ENCODE measurements at places on chromosomes 3 and 15.

DNA sequence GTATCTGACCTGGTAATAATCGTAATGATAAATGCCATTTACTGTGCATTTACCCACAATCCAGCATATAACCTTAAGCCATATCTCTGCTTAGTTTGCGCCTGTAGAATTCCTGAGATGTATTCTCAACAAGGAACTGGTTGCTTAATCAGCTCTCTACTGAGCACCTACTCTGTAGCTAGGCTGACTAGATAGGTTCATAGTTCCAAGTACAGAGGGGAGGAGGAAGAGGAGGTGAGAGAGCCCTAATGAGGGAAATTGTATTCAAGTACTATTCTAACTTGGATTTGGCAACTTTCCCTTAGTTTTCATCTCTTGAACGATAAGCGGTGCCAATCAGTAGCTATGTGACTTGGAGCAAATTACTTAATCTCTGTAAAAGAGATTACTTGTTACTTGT, 5.6 kb upstream of the AKAP13 start:
- no peak for DNase-seq

DNA sequence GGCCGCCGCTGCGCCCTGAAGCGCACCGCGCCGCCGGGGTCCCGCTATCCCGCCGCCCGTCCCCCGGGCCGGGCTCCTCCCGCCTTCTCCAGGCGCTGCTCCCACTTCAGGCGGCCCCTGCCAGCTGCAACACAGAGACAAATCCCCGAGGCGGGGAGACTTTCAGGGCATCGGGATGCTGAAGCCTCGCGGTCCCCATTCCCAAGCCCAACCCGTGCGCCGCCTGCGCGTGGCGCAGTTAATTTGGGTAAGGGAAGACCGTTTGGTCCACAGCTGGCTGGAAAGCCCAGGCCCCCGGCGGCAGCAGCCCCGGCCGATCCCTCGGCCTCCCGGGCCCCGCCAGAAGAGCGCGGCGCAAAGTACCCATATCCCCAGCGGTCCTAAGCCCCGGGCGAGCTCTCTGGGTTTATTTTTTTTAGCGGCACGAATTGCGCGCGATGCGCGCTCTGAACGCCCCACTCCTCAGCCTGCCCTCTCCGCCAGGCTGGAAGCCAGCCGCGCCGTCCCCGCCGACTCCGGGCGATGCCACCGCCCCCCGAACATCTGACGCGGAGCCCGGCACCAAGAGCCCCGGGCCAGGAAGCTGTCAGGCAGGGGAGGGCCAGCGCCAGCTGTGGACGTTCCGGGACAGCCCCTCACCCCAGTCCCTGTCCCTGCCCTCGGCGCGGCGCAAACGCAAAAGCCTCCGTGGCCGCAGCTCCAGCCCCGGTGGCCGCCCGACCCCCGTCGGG, 517 bp downstream of the FBN1 start:
- no peak for DNase-seq

DNA sequence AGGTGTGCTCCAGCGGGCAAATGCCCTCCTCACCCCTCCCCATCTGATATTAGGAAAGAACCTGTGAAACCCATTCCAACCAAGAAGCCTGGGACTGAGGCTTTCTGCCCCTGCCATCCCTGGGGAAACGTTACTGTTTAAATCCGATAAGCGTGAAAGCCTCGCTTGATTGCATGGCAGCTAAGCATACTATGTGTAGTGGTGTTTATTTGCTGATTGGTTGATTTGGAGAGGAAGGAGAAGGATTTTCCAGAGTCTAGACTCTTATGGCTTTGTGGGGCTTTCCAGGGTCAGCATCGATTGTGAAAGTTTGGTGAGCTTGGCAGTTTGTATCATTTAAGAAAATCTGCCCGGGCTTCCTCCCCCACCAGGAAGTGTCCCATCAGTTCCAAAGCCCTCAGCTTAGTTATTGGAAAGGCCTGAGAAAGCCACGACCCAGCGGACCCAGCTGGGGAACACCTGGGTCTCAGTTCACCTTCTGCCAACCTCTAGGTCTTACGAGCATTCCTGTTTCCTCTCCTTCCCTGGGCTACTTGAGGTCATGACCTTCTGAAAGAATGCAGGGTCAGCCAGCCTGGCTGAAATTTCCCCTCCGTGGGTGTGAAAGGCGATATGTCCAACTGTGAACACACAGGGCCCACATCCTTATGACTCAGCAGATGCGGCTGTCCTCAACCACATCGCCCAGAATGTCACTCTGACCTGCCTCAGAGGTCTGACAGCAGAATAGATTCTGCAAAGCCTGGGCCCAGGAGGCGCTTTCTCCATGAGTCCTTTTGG, 62.8 kb upstream of the HERC1 start:
- DNase-seq: peak; percentile 37

DNA sequence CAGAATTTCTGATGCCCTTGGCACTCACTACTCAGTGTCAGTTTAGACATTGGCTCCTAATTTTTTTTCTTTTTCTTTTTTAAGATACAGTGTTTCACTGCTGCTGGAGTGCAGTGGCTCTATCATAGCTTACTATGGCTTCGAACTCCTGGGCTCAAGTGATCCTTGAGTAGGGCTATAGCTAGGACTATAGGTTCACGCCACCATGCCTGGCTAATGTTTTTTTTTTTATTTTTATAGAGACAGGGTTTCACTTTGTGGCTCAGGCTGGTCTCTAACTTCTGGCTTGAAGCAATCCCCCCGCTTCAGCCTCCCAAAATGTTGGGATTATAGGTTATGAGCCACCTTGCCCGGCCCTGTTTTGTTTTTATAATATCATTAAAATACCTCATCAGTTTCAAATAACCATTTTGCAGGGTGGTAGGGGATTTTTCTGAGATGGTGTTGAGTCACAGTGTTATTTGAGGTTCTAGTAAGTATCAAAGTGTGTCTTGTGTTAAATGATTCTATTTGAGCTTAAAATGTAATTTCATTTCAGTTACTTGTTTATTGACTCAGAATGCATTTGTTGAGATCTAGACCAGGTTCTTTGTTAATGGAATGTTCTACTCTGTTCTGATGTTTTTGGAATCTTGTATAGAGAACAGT, 7.0 kb downstream of the FNDC3B start:
- DNase-seq: no peak

DNA sequence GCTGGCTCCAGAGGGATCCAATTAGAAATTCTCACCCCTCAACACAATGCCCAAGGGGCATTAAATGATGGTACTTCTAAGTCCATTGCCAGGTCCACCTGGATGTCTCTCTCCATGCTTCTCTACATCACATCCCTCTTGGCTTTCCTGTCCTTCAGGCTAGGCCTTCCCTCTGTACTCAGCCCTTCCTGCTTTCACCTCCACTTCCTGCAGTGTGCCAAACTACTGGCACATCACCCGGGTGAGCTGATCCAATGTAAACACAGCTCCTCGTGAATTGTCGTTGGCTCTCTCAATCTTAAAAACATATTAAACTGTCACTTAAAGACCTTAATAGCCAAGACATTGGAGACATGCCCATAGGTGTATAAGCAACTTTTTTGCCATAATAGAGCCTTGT, 4.0 kb downstream of the LMCD1 start:
- DNase-seq: no peak

- DNase-seq: no peak
Observed at GRCh38 chr3:194739498-194740284, 54.0 kb downstream of the FAM43A start.

DNA sequence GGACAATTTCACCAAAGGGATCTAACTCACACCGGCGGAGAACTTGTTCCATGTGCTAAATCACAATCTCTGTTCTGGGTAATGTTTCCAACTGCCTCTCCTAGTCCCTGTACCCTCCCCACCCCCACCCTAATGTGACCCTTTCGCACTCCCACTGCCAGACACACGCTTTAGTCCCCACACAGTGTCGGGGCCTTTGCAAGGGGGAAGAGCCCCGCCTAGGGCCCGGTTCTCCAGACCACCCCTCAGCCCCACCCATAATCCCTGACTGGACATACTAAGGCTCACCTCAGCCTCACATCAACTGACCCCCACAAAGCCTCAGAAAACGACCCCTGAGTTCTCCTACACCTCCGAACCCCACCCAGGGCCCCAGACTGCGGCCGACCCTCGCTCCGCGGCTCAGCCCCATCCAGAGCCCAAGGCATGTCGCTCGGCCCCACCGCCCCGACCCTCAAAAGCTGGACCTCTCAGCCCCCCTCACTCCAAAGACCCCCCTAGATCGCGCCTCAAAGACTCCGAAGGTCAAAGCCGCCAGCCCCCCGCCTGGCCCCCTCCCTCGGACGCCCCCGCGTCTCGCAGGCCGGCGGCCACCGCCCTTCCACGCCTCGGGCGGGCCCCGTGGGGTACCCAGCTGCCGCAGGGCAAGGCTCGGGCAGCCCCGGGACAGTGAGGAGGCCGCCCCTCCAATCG, 72.0 kb upstream of the MAP4 start:
- no peak for DNase-seq

DNA sequence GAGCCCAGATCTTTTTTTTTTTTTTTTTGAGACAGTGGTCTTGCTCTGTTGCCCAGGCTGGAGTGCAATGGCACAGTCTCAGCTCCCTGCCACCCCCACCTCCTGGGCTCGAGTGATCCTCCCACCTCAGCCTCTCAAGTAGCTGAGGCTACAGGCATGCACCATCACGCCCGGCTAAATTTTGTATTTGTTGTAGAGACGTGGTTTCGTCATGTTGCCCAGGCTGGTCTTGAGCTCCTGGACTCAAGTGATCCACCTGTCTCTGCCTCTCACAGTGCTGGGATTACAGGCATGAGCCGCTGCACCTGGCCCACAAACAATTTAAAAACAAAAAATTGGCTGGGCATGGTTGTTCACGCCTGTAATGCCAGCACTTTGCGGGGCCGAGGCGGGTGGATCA, 22.6 kb upstream of the SLC6A6 start:
- no peak for DNase-seq

DNA sequence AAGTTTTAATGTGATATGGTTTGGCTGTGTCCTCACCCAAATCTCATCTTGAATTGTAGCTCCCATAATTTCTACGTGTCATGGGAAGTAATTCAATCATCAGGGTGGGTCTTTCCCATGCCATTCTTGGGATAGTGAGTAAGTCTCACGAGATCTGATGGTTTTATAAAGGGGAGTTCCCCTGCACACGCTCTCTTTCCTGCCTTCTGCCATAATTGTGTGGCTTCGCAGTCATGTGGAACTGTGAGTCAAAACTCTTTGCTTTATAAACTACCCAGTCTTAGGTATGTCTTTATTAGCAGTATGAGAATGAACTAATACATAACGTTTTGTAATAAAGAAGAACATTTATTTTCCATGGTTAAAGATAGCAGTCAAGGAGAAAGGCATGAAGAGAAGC, 39.2 kb upstream of the GOLIM4 start:
- no peak for DNase-seq

GRCh38 chr15:90583471-90584252, 53.9 kb downstream of the CRTC3 start:
- DNase-seq: no peak

GRCh38 chr3:70360979-70361760, 48.7 kb upstream of the MDFIC2 start:
- DNase-seq: no peak

DNA sequence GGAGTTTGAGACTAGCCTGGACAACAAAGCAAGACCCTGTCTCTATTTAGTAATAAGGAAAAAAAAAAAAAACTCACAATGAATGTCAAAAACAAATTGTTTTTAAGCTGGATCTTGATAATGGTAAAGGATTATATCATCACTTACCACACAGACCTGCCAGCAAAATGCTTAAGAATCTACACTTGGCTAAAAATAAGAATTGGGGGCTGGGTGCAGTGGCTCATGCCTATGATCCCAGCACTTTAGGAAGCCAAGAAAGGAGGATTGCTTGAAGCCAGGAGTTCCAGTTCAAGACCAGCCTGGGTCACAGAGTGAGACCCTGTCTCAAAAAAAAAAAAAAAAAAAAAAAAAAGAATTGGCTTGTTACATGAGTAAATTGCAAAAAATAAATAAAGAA, 31.0 kb downstream of the ACAP2 start:
- peak; percentile 25 for DNase-seq

- peak; percentile 80 for DNase-seq
Observed at GRCh38 chr3:12227833-12228232, 61.0 kb upstream of the PPARG start.

GRCh38 chr3:135500034-135500433, 465.5 kb upstream of the PPP2R3A start:
- no peak for DNase-seq

GRCh38 chr15:58755956-58756355, 6.4 kb upstream of the ADAM10 start:
- DNase-seq: no peak

DNA sequence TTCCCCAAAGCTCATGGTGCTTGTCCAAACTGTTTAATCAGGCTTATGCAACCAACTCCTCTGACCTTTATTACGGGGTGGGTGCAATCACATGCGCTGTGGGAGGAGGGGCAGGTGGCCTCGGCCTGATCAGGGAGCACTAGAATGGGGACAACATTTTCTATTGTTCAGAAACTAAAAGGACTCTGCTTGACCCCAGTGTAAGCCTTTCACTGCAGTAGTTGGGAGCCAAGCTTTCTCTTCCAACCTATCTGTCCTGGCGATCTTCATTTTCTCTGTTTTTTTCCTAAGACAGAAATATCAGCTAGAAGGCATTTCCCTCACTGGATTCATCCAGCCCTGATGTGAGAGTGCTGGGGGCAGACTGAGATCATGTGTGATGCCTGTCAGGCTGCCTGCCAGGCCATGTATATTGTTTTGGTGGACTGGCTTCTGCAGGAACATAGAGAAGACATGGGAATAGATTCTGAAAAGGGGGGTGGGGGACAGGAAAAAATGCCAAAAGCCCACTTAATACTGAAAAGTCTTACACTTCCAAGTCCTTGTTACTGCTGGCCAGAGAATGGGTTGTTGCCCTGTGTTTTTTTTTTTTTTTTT, 627.0 kb upstream of the TBL1XR1 start:
- DNase-seq: peak; percentile 65

DNA sequence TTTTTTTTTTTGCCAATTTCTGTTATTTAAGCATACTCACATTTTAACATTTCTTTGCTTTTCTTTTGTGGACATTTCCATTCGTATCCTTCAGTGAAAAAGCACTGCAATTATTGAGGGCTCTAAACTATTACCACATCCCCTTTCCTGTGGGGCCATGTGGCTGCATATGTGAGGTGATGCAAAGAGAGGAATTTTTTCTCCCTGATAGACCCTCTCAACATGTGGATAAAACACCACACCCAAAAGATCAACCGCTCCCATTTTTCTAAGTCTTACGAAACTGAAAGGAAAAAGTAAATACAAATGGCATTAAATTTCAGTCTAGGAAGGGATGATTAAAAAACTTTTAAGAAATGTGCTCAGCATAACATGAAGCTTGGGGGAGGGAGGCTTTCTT, 68.8 kb downstream of the DNAJC13 start:
- no peak for DNase-seq

DNA sequence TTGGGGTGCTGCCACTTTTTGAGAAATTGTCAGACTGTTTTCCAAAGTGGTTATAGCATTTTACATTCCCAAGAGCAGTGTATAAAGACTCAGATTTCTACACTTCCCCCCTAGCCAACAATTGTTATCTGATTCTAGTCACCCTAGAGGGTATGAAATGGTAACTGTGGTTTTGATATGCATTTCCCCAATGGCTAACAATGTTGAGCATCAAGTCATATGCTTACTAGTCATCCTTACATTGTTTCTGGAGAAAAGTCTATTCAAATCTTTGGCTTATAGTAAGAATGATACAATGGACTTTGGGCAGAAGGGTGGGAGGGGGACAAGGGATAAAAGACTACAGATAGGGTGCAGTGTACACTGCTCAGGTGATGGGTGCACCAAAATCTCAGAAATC, 73.3 kb downstream of the CSNK1G1 start:
- DNase-seq: peak; percentile 4
